ENCODE measurements at places on chromosomes 11 and 22.

GRCh38 chr11:1113405-1114201 lies 38.9 kb downstream of the MUC2 start:
- DNase-seq, result no peak

GRCh38 chr11:65622011-65622410 lies 6.4 kb downstream of the PCNX3 start:
- DNase-seq, result no peak

DNA sequence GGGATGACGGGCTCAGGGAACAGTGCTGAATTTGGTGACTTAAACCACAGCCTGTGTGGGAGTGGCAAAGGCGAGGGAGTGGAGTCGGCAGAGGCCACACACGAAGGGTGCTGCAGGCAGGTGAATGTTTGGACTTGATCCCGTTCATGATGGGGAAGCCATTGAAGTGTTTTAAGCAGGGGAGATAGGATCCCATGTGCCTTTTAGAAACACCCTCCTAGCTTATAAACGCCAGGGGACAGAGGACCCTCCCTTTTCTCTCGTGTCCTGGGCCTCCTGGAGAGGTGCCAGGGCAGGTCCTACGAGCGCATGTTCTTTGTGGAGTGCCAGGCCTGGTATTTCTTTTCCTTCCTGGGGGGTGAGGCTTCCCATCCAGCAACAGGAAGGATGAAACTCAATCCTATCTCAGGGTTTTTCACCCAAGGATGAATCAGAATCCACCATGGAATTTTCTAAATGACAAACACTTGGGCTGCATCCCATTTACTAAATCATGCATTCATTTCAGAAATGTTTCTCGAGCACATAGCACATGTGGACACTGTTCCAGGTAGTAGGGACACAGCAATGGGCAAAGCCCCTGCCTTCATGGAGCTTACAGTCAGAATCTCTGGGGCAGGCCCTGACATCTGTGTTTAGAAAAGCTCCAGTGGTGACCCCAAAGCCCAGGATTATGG lies 59.6 kb downstream of the CHRDL2 start:
- DNase-seq, result no peak

DNA sequence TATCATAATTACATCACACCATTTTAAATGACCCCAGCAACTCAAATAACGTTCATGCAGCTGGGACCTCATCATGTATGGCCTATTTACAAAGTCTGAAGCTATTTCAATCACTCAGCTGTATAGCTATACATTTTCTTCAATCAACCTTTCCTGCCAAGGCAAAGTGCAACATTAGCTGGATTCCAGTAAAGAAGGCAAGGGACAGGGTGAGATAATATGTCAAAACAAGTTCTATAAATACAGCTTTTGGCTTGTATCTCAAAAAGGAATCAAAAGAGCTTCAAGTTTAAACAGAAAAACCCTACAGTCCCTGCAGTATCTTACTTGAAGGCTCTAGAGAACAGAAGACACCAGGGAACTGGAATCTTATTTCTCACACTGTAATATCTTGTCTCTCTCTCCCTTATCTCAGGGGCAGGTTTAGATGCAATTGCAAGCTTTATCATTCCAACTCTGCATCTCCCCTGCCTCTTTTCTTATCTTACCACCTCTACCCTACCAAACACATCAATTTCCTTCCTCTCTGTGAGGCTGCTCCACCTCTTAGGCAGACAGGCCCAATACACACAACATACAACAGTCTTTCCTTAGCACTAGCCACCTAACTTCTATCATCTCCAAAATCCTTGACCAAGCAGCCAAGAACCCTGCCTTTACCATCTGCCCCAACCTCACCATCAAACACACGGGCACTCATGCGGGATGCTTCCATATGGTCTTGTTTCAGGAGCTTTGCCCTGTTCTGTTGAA lies 34.5 kb downstream of the CELF1 start:
- no peak for DNase-seq

- no peak for DNase-seq
These were observed 100.3 kb downstream of the GUCY1A2 start for GRCh38 chr11:106917973-106918372.

DNA sequence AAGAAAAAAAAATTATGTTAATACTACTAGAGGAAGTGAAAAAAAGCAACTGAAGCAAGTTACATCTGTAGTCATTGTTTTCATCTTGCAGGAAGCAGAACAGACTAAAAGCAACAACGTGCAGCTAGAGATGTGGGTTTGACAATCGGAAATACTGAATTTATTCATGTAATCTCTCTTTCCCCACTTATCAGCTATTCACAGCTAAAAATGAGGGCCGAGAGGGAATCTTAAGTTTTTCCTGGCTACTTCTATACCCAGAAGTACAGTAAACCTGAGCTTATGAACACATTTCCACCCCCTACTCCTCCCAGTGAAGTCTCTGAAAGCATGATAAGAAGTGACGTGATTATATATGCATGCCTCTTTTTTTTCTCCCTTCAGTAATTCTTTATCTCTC lies 116.5 kb downstream of the SPON1 start:
- no peak for DNase-seq

DNA sequence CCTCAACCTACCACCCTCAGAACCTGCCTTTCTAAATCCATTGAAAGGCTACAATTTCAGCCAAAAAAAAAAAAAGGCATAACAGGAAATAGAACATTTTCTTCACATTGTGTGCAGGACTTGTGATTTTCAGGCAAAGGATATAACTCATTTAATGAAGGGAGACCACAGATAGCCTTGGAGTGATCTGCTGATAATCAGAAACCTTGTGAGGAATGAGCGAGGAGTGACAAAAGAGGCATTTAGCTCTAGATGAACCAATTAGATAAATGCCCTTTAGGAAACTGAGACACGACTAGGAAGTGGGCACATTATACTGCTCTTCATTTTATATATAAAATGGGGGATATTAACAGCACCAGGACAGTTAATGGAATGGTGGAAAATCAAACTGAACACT lies 216.5 kb upstream of the GRIA4 start:
- DNase-seq, result no peak

Data from NCI-H1105 (cell line).